NT2/D1 (cell line): ENCODE measurements at places on chromosomes 5 and 9.

- DNase-seq = no peak
Measured at GRCh38 chr9:123376218-123377071, 20.4 kb downstream of the CRB2 start.

DNA sequence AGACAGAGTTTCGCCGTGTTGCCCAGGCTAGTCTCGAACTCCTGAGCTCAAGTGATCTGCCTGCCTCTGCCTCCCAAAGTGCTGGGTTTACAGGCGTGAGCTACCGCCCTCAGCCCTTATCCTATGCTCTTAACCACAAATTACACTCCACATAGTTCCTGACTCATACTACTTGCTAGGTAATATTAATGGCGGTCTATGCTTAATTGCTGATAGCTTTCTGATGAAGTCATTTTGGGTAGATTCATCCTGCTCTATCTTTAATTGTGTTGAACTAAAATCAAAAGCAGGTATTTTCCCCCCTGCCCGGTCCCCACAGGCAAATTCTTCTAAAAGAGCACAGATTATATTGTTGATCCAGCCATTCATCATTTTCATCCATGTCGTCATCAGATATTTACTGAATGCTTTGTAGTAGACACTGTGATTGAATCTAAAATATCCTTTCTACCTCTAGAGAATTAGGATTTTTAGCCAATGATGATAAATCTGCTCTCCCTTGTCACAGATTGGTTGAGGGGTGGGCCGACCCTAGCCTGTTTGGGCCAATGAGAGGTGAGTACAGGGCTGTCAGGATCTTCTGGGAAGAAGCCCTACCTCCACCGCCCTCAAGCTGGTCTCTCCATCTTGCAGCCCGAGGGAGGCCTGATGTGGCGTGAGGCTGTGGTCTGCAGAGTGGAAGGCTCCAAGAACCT, 144.8 kb downstream of the NR3C1 start:
- DNase-seq = no peak

DNA sequence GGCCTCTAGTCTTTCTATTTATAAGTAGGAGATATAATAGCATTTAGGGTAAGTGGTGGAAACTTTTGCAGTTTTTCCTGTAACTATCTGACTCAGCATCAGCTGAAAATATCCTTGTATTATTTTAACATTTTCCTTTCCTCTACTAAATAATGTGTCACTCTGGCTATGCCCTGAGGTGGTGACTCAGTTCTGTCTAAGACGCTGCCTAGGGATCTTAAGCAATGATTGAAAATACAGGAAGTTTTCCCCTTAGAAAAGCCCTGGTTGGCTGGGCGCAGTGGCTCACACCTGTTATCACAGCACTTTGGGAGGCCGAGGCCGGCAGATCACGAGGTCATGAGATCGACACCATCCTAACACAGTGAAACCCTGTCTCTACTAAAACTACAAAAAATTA, 9.3 kb upstream of the EDIL3 start:
- no peak for DNase-seq

DNA sequence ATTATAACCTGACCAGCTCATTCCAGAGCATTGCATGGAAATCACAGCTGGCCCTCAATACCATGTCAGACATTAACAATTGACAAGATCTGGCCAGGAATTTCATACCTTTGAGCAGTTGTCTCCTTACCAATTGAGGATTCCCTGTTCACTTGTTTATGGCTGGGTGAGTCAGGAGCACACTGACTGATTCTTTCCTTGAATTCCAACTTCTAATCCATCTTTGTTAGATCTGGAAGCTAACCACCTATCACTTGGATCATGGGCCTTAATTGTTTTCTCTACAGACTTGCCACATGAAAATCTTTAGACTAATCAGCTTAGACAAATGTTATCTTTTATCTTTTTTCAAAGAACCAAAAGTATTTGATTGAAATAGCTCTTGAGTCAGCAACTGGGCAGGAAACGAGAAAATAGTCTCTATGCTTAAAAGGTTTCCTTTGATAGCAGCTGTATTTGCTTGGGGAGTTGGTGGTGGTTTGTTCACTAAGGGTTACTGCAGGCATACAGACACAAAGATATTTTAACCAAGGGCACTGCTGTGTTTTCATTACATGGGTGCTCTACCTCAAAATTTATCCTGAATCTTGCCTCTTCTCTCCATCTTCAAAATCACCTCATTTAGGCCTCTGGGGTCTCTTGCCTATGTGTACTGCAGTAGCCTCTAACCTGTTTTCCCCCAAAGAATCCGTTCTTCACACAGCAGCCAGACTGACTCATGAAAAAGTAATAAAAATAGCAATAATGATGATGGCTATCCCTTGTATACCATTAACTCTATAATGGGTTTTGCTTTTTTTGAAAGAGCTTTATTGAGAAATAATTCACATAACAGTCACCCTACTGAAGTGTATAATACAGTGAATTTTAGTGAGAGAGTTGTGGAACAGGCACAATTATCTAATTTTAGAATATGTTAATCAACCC, 197.0 kb upstream of the NMUR2 start:
- no peak for DNase-seq

DNA sequence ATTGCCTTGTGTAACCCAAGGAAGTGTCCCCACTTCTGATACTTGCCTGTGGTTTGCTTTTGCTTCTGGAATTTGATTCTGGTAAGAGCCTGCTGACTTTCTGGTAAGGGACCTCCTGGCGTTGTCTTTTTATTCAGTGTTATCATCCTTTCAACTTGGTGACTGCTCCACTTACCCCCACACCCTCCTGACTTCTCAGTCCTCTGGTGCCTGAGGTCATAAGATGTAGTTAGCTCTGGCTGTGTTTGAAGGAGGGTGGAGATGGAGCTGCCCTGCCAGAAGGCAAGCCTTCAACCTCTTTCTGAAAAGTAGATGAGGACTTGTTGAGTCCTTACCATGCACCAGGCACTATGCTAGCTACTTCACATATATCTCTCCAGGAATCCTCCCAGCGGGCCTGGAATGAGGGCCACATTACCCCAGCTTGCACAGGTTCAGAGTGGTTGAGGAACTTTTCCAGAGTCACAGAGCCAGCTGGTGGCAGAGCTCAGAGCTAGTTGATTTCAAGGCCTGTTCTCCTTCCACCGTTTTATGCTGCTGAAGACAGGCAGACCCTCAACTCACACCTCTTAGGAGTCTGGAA, 45.2 kb upstream of the PITX1 start:
- no peak for DNase-seq
